H9 (cell line): ENCODE measurements at places on chromosomes 5 and 9. TPM values are rescaled to one million over a fixed set of nuclear protein-coding genes. Genes with fewer than 3 reads are reported as not detected.

GRCh38 chr9:14453286-14453685 is 139.3 kb upstream of the NFIB start:
- no peak for DNase-seq
- H3K4me3 ChIP-seq, result no peak overlapping the region
- H3K36me3 ChIP-seq, result no peaks in the 10 kb centered on the region
- H3K27me3 ChIP-seq, result no peaks in the 10 kb centered on the region
- no peaks in the 10 kb centered on the region for H3K4me1 ChIP-seq

Gene PCSK1
- 2.0 and 2.9 TPM in 2 replicates for total RNA-seq

Gene EMB
- total RNA-seq, result 38.1 and 39.4 TPM in 2 replicates

Gene FOXD4
- 0.20 and 0.22 TPM in 2 replicates for total RNA-seq

Gene FOXI1
- total RNA-seq, result not detected in 2 replicates

Gene KCNN2
- total RNA-seq, result 21.0 and 21.7 TPM in 2 replicates
